Astrocyte of the hippocampus (primary cell): ENCODE measurements at places on chromosomes 1 and 21.

- no peak for DNase-seq
Observed at GRCh38 chr1:30780409-30780808, 22.8 kb upstream of the LAPTM5 start.

- DNase-seq, result no peak
Observed at GRCh38 chr1:40872276-40872675, 10.1 kb upstream of the CITED4 start.

DNA sequence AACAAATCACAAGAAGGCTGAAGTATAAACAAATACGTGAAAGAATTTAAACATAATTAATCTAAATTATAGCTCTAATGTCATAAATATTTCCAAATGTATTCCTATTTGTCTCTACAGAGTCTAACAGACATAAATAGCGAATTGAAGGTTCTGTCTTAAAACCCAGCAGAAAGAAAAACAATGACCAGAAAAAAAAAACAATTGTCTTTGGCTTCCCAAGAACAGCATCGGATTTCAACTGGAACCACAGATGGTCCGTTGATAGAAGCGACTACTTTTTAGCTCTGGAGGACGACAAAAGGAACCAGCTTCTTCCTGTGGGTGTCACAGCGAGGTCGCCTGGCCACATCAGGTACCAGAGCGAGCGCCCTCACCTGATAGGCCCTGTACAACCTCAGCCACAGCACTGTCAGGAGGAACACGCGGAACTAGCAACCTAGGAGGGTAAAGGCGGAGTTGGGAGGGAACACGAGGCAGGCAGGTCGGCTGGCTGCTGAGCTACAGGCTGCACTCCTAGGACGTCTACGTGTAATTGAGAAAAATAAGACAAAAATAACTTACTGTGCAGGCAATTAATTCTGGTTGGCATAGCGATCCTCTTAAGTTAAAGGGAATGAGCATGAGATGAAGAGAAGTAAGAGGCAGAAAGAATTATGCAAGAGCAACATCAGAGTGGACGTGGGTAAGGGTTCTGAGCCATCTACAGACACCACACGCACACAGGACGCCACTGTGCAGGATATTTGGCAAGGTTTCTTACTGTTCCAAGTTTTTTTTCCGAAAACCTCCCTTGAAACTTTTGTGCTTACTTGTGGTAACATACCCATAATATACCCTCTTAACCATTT lies 16.7 kb upstream of the PRDM15 start:
- DNase-seq, result peak; percentile 21

GRCh38 chr1:189563784-189564183 lies 913.9 kb downstream of the BRINP3 start:
- no peak for DNase-seq

DNA sequence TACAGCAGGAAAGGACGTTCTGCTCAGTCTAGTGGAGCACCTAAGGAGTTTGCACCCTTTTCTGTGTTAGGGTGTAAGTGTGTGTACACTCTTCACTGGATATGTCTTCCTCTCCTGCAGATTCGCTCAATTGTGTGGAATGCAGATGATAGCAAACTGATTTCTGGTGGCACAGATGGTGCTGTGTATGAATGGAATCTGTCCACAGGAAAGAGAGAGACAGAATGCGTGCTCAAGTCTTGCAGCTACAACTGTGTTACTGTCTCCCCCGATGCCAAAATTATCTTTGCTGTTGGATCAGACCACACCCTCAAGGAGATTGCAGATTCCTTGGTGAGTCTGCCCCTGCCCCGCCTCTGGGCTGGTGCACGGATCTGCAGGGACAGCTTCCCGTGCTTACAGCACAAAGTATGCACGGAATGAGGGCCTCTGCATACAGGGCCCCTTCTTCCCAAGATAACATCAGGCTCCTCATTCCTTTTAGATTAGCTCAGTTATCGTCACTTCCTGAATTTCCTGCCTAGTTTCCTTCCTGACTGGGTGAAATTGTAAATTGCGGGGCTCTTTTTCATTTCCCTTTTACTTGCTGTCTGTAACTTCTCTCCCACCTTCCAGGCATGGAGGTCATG lies 34.6 kb downstream of the CFAP57 start:
- DNase-seq, result peak; percentile 91

DNA sequence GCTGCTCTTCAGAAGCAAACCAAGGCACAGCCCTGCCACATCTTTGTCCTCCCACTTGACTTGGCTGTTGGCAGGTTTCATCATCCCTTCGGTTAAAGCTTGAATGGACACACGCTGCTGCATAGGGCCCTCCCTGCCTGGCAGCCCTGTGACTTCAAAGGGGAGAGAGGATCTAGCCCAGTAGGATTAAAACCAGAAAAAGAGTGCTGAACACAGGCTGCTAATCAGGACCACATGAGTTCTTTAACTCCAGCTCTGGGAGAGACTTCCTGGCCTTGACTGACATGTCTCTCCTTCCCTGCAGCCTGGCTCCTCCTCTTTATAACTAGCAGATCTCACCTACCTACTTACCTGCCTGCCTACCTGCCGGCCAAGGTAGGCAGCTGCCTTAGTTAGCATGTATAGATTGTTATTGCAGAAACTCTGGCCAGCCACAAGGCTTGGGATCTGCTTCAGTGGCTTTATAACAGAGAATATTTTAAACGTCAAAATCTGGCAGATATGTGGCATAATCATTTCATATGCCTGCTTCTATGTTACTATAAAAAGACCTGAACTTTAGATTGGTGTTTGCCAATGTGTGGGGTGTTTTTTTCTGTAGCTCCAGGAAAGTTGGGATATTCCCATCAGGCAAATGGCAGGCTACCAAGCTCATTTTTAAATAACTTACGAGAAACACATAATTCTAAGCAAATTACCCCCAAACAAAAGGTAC lies 49.4 kb downstream of the ERG start:
- no peak for DNase-seq

DNA sequence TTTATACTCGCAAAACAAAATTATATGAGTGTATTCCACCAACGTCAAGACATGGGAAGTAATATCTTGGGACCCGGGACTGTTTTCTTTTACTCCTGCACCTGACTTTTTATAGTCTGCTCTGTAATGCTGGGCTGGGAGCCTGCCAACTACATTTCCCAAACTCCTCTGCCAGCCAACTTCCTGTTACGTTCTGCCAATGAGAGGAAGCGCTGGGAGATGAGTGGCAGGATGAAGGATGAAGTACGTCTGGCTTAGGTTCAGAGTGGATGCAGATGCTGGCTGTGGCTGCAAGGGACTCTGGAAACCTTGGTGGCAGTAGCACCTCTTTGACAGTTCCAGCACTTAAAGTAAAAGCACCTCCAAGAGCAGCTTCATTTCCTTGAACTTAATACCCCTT lies 59.6 kb downstream of the USP24 start:
- peak; percentile 47 for DNase-seq

DNA sequence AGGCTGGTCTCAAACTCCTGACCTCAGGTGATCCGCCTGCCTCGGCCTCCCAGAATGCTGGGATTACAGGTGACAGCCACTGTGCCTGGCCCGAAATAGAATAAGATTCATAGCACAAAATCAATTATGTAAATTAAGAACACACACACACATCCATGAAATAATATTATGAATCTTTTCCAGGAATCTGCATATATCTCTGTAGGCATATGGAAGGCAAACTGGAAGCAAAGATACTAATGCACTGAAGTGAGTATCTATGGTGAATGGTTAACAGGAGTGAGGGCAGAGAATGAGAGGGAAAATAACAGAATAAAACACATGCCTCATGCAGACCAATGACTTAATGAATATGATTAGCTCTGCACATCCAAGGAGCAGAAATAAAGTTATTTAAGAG lies 61.6 kb upstream of the ATP2B4 start:
- DNase-seq, result no peak

DNA sequence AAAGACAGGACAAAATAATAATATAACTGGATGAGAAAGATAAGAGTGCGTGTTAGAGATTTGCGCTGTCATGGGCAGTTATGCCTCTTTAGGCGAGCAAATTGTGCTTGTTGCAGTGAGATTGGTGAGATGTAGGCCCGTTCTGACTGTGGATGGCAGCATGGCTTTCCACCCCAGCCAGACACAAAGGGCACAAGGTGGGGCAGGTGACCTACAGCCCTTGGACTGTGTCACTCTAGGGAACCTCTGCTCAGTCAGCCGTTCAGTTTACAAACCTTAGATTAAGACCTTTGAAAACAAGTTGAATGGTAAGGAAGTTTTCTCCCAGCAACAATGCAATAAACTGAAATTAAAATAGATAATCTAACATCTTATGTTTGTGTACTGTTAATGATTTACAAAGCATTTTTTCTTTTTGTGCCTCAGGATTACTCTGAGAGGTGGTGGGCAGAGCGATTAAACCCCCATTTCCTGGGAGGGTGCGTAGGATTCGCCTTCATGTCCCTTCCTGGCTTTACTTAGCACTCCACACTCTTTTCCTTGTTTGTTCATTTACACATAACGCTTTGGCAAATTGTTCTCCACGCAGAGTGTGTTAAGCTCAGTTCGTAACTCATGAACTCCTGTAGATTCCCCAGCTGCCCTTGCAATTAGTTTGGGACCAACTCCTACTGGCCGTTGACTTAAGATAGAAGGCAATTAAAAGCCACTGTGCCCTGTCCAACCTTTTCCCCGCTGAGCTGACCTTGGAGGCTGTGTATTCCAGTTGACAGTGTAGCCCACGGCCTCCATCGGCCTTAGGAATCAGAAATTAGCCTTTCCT lies 58.1 kb upstream of the IGSF5 start:
- DNase-seq, result no peak
